ENCODE measurements at places on chromosomes 5 and 9.

GRCh38 chr5:69000216-69000919, 93.4 kb upstream of the SLC30A5 start:
- DNase-seq, result no peak

DNA sequence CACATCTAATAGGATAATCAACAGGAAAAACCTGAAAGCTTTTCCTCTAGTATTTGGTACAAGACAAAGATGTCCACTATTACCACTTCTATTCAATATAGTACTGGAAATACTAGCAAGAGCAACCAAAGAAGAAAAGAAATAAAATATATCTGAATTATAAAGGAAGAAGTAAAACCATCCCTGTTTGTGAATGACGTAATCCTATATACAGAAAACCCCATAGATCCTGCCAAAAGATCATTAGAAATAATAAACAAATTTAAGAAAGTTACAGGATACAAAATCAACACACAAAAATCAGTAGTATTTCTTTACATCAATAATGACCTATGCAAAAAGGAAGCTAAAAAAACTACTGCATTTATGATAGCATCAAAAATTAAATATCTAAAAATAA, 1191.3 kb upstream of the C9orf72 start:
- no peak for DNase-seq

GRCh38 chr5:78157001-78157400, 137.5 kb downstream of the AP3B1 start:
- no peak for DNase-seq

DNA sequence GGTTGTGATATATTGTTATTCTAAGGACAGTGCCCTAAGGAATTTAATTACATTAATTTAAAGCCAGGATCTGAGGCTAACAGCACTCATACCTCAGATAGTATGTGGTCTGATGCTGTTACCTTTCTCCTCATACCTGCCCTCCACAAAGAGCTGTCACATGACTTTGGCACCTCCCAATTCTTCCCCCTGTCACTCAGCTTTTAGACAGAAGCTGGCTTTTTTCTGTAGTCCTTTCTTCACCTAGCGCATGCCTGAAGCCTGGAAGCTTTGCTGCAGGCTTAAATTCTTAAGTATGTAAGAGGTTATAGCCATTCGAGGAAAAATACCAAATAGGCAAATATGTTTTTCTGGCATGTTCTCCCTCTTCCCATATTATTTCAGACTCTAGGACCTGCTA, 61.0 kb upstream of the ADAMTS19 start:
- DNase-seq, result no peak

DNA sequence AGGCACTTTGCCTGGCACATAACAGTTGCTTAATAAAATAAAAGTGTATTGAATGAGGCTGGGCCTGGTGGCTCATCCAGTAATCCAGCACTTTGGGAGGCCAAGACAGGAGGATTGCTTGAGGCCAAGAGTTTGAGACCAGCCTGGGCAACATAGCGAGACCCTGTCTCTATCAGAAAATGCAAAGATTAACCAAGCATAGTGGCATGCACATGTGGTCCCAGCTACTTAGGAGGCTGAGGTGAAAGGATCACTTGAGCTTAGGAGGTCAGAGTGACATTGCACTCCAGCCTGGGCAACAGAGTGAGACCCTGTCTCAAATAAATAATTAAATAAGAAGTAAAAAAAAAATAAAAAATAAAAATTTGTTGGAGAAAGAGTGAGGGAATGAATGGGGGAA, 21.2 kb downstream of the TNFAIP8 start:
- DNase-seq, result no peak

Measured in stimulated activated CD4-positive, alpha-beta T cell treated with anti-CD3 and anti-CD28 coated beads, TNF-alpha, amount 100 ng/mL, for 48 hours (primary cell).